ENCODE measurements at places on chromosomes 3 and 15. TPM values are rescaled to one million over a fixed set of nuclear protein-coding genes. Genes with fewer than 3 reads are reported as not detected.

Gene PYGO1
- 6.9 TPM for total RNA-seq

Gene BCL2A1
- 18.4 TPM for total RNA-seq

Gene GOLGB1
- 20.4 TPM for total RNA-seq

Gene SEC11A
- 332 TPM for total RNA-seq

Gene KCNMB3
- total RNA-seq, result 0.99 TPM

Gene EFCAB12
- total RNA-seq, result 0.47 TPM

Gene CADM2
- 0.23 TPM for total RNA-seq

Gene NR2E3
- total RNA-seq, result 0.38 TPM

Gene MTMR10
- total RNA-seq, result 14.2 TPM

Gene TMEM207
- not detected for total RNA-seq

Gene AGTR1
- 0.50 TPM for total RNA-seq

Gene CELF6
- not detected for total RNA-seq

Gene TM4SF4
- 30.7 TPM for total RNA-seq

Gene GRAMD2A
- total RNA-seq, result not detected

Gene HPS3
- 39.8 TPM for total RNA-seq

Gene TRPM7
- total RNA-seq, result 30.7 TPM

Gene ST8SIA2
- total RNA-seq, result 0.44 TPM

Gene ZNF35
- total RNA-seq, result 5.4 TPM

Gene ZCWPW2
- 0.06 TPM for total RNA-seq

All from A549 treated with CpdA at 1 μM for 4 hours (cell line).